Liver (tissue), 10 donors: ENCODE measurements at places on chromosomes 7 and 10. TPM values are rescaled to one million over a fixed set of nuclear protein-coding genes. Genes with fewer than 3 reads are reported as not detected.
A peak's percentile ranks its signal among the peaks of the same experiment; 100 is the strongest.

Gene PTF1A
- total RNA-seq, result not detected

Gene NCF1
- total RNA-seq, result 2.3 TPM

Gene SYPL1
- total RNA-seq, result 26.5 TPM

Gene STEAP1
- 37.1 TPM for total RNA-seq

Gene SLC39A12
- total RNA-seq, result 0.05 TPM

Gene COL1A2
- total RNA-seq, result 35.0 TPM

Gene GJD4
- total RNA-seq, result not detected

- H3K4me1 ChIP-seq, result no peaks in the 10 kb centered on the region
- H3K4me3 ChIP-seq, result no peak overlapping the region
- DNase-seq, result no peak
Observed at GRCh38 chr7:127782654-127783559, 130.9 kb downstream of the SND1 start.

DNA sequence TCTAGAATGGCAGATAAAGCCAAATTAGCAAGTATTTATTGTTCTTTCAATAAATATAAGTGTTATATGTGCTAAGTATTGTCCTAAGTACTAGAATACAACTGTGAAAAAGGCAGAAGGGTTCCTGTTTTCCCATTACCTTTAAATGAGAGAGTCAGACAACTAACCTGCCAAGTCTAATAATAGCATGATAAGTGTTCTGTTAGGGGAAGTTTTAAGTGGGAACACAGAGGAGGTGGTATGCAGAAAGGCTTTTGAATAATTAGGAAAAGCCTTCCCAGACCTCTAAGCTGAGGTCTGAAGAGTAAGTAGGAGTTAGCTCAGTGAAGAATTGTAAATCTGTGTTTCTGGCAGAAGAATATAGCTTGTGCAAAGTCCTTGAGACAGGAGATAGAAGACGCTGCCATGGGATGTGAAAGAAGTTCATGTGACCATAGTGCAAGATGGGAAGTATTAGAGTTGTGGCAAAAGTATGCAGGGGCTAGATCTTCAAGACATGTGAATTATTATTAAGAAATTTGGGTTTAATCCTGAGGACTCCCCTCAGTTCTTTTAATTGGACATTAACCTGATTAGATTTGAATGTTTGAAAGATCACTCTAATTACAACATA, 12.5 kb downstream of the SHOC2 start:
- H3K27me3 ChIP-seq, result no peaks in the 10 kb centered on the region
- no peak for DNase-seq
- no peak overlapping the region for H3K4me3 ChIP-seq
- no peaks in the 10 kb centered on the region for H3K36me3 ChIP-seq

- H3K4me3 ChIP-seq, result no peak overlapping the region
- no peaks in the 10 kb centered on the region for H3K36me3 ChIP-seq
- H3K27ac ChIP-seq, result no peak overlapping the region
- no peaks in the 10 kb centered on the region for H3K27me3 ChIP-seq
- no peak for DNase-seq
- peaks cover 2% of the 10 kb centered on the region for H3K4me1 ChIP-seq
Observed at GRCh38 chr7:128270826-128271272, 29.8 kb downstream of the LEP start.

- H3K27ac ChIP-seq, result no peak overlapping the region
- H3K36me3 ChIP-seq, result no peaks in the 10 kb centered on the region
- no peaks in the 10 kb centered on the region for H3K27me3 ChIP-seq
- DNase-seq, result no peak
- no peak overlapping the region for H3K4me3 ChIP-seq
- no peaks in the 10 kb centered on the region for H3K4me1 ChIP-seq
Observed at GRCh38 chr7:44290252-44290620, 35.2 kb downstream of the CAMK2B start.

DNA sequence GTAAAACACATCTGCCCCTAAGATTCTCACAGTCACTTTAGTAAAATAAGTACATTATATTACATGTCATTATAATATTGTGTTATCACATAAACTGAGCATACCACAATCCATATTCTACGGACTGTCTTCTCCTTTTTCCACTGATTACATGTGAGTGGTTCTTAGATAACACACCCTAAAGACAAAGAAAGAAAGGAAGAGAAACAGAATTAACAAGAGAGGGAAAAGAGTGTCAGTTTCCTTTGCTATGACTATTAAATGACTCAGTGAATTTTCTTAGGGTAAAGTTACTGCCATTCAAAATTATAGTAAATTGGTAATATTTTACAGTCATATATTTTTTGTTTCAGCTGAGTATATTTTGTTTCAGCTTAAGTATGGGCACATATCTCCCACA, 268.3 kb downstream of the TWIST1 start:
- no peak overlapping the region for H3K27ac ChIP-seq
- H3K4me3 ChIP-seq, result no peak overlapping the region
- no peaks in the 10 kb centered on the region for H3K36me3 ChIP-seq
- H3K27me3 ChIP-seq, result no peaks in the 10 kb centered on the region
- DNase-seq, result no peak

DNA sequence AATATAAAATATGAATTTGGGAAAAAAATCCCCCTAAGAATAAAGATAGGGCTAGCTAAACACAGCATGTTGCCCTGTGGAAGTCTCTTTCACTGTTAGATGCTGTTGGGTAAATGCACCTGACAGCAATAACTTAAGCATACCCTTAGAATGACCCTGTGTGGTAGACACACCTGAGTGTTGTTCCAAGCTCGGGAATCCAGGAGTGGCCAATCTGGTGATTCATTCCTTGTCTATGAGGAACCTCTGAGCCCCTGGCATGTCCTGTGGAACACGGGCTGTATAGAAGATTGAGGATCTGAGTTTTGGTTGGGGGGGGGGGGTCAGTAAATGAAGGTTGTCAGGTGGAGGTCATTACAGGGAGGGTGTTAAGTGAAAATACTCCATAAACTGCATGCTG, 730.0 kb upstream of the IGFBP3 start:
- H3K4me1 ChIP-seq, result peaks cover 5% of the 10 kb centered on the region
- no peaks in the 10 kb centered on the region for H3K36me3 ChIP-seq
- H3K27ac ChIP-seq, result no peak overlapping the region
- no peaks in the 10 kb centered on the region for H3K27me3 ChIP-seq
- no peak overlapping the region for H3K4me3 ChIP-seq

DNA sequence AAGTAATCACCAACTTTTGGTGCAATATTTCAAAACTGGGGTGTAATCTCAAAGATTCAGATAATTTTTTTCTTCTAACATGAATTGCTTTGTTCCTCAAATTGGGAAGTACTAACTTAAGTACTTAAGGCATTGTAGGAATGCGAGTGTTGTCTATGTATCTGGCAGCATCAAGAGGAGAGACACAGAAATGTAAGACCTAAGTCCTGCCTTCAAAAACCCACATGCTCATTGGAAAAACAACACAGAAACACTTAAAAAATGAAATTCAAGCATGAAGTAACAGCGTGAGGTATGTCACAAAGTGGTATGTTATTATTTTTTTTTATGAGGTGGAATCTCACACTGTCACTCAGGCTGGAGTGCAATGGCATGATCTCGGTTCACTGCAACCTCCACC, 288.5 kb downstream of the ZEB1 start:
- no peak overlapping the region for H3K27ac ChIP-seq
- no peak overlapping the region for H3K4me3 ChIP-seq

DNA sequence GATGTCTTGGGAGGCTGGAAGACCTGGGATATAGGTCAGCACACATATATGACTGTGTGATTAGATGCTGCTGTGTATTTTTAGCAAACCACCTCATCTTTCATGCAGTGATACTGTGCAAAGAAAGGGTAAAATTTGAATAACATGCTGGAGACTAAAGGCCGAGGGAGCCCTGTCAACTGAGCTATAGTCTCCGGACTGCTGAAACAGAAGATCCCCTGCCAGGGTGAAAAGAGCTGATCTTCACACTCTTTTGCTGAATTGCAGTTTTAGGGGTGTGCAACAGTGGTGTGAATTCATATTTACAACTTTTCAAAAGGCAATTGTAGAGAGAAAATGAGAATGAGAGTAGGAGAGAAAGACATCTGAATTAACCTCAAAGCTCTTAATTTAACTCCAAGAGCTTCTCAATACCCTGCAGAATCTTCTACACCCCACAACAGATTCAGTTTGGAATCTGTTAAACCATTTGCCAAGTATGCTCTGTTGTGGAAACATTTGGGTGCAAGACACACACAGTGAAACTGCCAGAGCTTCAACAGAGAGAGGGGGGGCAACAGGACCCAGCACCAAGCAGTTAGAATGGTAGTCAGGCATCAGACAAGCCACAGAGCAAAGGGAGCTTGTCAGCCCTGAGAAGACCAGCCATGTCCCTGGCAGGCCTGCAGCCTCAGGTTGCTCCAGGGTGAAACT, 190.1 kb upstream of the STK17A start:
- H3K36me3 ChIP-seq, result no peaks in the 10 kb centered on the region
- H3K4me3 ChIP-seq, result no peak overlapping the region
- H3K27ac ChIP-seq, result no peak overlapping the region
- no peak for DNase-seq

GRCh38 chr7:153433223-153433622, 619.0 kb upstream of the DPP6 start:
- DNase-seq, result no peak
- no peaks in the 10 kb centered on the region for H3K36me3 ChIP-seq
- no peaks in the 10 kb centered on the region for H3K27me3 ChIP-seq
- no peak overlapping the region for H3K27ac ChIP-seq

GRCh38 chr7:93715234-93715633, 140.7 kb upstream of the CALCR start:
- DNase-seq, result peak; percentile 45
- H3K4me1 ChIP-seq, result no peaks in the 10 kb centered on the region
- no peaks in the 10 kb centered on the region for H3K36me3 ChIP-seq

DNA sequence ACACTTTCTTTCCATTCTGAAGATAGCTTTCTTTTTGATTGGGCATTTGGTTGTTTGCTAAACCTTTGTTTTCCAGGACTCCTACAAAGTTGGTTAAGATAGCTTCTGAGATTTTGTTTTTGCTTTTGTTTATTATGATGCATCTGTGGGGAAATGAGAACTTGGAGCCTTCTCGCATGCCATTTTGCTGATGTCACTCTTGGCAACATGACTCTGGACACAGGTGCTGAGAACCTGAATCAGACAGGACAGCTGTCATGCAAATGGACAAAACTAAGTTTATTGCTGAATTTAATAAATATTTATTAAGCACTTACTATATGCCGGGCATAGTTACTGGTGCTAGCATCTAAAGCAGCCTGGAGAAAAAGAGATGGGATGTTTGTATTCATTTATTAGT, 274.1 kb downstream of the ZEB1 start:
- H3K4me3 ChIP-seq, result no peak overlapping the region
- H3K27me3 ChIP-seq, result no peaks in the 10 kb centered on the region
- no peaks in the 10 kb centered on the region for H3K36me3 ChIP-seq
- H3K27ac ChIP-seq, result no peak overlapping the region

GRCh38 chr10:129416155-129416554, 50.9 kb upstream of the MGMT start:
- no peaks in the 10 kb centered on the region for H3K27me3 ChIP-seq
- no peak overlapping the region for H3K4me3 ChIP-seq
- no peak overlapping the region for H3K27ac ChIP-seq
- H3K36me3 ChIP-seq, result no peaks in the 10 kb centered on the region
- DNase-seq, result no peak

DNA sequence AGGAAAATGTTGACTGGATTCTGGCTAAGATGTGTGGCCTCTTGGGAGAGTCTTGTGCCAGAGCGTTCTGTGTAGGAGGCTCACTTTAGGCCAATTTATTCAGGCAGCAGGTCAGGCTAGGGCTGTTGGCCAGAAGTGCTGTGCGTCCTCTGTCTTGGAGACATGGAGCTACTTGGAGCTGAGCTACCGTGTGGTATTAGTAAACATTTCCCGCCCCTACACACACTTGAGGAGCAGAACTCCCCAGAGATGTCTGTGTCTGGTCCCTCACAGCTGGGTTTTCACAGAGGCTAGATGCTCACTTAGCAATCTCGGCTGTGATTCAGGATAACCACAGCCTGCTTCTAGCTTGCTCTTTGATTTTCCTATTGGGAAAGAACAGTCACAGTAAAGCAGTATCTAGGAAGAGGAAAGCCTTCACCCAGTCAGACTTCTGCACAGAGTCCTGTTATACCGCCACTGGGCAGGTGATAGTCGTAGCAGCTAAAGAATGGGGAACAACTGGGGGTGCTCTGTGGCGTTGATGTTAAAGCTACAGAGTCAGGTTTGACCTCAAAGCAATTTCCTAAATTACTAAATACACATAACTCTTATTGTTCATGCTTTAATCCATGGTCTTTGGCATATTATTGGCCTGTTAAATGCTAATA, 86.7 kb downstream of the MDFIC start:
- H3K4me3 ChIP-seq, result no peak overlapping the region
- peak overlapping the region; percentile 1 for H3K27ac ChIP-seq
- H3K27me3 ChIP-seq, result no peaks in the 10 kb centered on the region
- H3K36me3 ChIP-seq, result no peaks in the 10 kb centered on the region
- DNase-seq, result no peak
- H3K4me1 ChIP-seq, result peaks cover 5% of the 10 kb centered on the region

DNA sequence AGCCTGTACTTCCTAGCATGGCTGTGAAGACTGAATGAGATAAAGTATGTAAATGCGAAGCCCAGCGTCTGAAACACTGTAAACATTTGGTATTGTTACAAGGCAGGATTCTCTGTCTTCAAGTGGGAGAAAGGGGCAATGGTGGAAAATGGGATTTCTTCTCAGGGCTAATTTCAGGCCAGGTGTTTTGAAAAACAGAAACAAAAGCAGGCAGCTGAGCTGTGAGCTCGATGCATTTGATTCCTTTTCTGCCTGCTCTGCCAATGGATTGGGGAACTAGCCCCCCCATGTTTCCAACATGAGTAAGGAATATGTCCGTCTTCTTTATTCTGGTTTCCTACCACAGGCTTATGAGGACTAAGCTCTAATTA, 732.1 kb upstream of the AUTS2 start:
- no peaks in the 10 kb centered on the region for H3K27me3 ChIP-seq
- no peaks in the 10 kb centered on the region for H3K36me3 ChIP-seq
- H3K4me3 ChIP-seq, result no peak overlapping the region
- no peak for DNase-seq

DNA sequence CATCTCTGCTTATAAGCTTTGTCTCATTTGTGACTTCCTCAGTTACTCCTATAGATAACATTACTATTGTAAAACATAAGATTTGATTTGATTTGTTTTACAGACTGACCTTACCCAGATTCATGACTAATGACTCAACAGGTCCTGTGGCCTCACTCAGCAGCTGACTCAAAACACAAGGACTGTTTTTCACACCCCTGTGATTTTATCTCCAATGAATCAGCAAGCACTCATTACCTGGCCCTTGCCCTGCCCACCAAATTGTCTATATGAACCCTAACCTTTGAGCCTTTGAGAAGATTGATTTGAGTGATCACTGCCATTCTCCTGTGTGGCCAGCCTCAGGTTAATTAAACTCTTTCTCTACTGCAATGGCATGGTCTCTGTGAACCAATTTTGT, 1064.6 kb upstream of the LRRTM3 start:
- H3K27ac ChIP-seq, result no peak overlapping the region
- H3K4me1 ChIP-seq, result no peaks in the 10 kb centered on the region
- DNase-seq, result no peak
- no peaks in the 10 kb centered on the region for H3K27me3 ChIP-seq
- no peak overlapping the region for H3K4me3 ChIP-seq

DNA sequence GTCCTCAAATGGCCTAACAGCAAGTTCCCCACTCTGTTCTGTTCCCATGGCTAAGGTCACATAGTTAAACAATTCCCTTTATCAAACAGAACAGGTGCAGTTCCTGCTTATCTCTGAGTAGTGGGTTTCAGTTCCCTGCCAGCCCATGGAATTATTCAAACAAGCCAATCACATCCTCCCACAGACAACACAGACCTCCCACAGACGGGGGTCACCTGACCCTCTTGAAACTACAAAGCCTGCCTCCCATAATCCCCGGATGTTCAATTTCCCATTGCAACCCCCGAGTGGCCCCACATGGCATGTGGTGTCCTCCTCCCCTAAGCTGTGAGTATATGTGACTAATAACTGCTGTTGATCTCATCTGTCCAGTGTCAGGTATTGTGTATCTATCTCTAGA, 64.1 kb downstream of the TMEM168 start:
- no peak for DNase-seq
- no peaks in the 10 kb centered on the region for H3K4me1 ChIP-seq
